ENCODE measurements at places on chromosomes 5 and 9.

DNA sequence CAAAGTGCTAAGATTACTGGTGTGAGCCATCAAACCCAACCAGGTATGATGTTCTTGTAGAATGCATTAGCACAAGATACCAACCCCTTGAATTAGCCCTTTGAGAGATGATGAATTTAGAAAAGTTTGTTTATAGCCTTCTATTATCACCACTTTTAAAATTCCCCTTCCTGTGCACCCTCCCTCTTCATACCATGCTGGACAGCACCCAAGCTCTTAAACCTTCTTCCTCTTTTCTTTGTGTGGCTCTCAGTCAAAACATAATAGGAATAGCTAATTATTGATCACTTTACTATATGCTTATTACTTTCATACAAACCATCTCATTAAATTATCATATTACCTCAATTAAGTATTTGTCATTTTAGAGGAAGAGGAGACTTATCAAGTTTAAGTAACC lies 87.6 kb upstream of the TMED7 start:
- no peak for DNase-seq

DNA sequence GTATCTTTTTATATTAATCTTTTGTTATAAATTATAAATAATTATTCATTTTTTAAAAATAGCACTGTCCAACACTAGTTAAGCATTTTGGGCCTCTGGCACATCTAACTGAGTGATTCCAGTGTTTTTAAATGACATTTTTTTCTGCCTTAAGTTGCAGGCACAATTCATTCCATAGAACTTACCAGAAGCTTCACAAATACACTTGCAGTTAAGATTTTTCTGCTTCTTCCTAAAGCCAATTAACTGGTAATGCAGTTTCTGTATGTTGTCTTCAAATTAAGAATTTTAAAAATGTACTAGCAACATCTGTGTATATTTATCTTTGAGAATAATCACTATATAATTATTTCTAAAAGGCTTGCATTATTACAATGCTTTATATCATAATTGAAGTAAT lies 11.2 kb upstream of the NFIB start:
- no peak for DNase-seq

GRCh38 chr5:51495672-51496071 lies 112.4 kb downstream of the ISL1 start:
- no peak for DNase-seq

- no peak for DNase-seq
Observed at GRCh38 chr5:54571462-54571861, 53.9 kb downstream of the SNX18 start.

DNA sequence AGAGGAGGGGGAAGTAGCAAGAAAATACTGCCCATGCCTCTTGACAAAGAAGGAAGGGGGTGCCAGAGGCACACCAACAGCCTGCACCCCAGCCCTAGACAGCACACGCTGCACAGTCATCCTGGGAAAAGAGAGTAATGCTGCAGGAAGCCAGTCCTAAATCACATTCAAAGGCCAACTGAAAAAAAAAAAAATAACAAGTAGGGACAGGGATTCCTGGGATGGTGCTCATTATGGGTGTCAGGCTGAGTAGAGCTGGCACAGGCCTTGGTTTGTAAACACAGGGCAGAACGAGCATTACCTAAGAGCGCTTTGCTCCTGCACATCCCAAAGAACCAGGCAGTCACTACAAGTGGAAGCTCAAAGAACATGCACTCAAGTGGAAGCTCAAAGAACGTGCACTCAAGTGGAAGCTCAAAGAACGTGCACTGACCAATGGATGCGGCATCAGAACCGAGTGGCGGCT lies 7.8 kb downstream of the RAPGEF1 start:
- no peak for DNase-seq
